ENCODE measurements at places on chromosomes 5 and 9.
A peak's percentile ranks its signal among the peaks of the same experiment; 100 is the strongest.

DNA sequence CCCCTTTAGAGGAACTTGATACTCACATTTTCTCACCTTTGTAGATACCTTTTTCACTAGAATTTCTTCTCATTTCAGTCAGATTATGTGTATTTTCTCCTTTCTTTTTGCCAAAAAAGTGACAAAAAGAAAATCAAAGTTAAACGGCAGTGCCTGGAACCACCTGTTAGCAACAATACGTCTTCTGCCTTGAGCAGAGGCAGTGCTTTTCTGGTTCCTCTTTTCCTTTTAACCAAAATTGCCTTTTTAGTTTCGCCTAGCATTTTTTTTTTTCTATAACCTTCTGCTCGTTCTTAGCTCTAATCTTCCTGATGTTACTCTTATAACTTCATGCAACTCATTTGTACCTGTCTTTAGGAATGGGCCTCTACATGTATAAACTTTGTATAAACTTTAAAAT is 26.1 kb downstream of the SMIM32 start:
- DNase-seq = no peak

DNA sequence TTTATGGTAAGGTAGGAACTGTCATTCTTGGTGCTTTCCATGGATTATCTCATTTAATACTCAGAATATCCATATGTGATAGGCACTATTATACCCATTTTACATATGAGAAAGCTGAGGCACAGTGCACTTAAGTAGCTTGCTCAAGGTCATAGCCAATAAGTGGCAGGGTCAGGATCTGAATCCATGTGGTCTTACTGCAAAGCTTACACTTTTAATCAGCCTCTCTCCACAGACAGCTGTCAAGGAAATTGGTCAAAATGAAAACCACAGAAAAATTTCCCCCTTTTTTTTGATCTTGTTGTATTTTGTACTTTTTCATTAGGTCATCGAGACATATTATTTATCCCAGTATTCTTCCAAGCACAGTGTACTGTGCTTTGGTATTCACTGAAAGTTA is 78.5 kb downstream of the ERCC6L2 start:
- DNase-seq = no peak

DNA sequence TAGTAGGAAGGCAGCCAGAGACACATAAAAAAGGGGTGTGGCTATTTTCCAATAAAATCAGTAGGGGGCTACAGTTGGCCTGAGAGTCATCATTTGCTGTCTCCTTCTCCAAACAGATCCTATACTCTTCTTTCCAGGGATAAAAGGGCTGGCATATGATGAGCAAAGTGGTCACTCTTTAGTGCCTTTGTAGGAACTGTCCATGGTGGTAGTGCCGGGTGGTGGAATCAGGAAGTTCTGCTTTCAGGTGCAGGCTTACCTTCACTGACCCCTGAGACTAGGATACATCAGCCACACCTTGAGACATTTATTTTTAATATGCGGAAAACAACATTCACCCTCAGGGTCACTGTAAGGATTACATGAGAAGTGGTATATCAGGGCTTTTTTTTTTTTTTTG is 80.8 kb downstream of the ASTN2 start:
- DNase-seq = no peak

GRCh38 chr5:172680921-172681320 is 39.9 kb downstream of the NEURL1B start:
- no peak for DNase-seq

- no peak for DNase-seq
These were observed 44.2 kb downstream of the SARDH start for GRCh38 chr9:133693703-133694529.

DNA sequence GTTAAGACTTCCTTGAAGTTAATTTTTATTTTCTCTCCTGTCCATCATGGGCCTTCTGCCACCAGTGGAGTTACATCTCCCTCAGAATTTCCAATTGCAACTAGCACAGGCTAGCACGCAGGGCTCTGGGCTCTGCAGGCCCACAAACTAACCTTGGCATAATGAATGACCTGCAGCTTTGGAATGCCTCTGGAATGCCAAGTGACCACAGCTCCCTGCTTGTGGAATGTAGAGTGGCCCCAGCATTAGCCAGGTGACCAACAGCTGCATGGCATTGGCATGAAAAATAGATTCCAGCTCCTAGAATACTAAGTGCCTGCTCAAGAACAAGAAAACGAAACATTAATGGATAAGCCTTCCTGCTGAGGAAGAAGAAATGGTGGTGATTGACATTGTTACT is 726.1 kb downstream of the BRINP1 start:
- DNase-seq = no peak

- DNase-seq = no peak
These were observed 4.5 kb downstream of the SNX30 start for GRCh38 chr9:112755016-112755427.

DNA sequence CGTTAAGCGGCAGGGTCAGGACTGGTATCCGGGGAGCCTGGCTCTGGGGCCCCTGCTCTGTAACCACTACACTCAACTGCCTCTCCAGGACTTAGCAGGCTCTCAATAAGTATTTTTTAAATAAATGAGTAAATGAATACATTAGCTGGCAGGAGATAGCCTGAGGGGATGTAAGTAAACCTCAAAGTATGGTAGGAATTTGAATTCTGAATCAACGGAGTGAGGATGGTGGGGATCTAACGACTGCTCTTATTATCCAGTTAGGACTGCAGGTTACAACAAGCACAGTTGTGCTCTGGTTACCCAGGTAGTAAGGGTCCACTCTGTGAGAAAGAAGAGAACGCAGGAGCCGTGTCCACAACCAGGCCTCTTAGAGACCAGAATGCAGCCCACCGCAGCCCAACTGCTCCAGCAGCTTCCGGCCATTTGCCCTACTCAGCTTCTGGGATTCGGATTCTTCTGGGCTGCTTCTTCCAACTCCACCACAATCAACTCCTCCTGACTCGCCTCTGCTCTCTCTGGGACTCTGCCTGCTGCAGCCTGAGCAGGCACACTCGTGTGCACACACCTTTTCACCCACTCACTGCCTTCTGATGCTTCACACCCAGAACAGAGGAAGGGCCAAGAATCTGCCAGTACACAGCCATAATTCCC is 52.6 kb downstream of the MED27 start:
- no peak for DNase-seq

GRCh38 chr5:160435532-160435931 is 13.9 kb downstream of the PTTG1 start:
- DNase-seq = no peak

- no peak for DNase-seq
These were observed 391.7 kb downstream of the ACTL7B start for GRCh38 chr9:108463932-108464606.

DNA sequence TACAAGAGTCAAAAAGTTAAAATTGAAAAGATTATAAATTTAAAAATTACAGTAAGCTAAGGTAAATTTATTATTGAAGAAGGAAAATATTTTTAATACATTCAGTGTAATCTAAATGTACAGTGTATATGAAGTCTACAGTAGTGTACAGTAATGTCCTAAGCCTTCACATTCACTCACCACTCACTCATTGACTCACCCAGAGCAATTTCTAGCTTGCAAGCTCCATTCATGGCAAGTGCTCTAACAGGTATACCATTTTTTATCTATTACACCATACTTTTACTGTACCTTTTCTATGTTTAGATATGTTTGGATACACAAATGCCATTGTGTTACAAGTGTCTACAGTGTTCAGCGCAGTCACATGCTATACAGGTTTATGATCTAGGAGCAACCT is 389.7 kb downstream of the RASEF start:
- DNase-seq = no peak

- peak; percentile 53 for DNase-seq
These were observed 70.0 kb downstream of the KLHL3 start for GRCh38 chr5:137665678-137666460.

DNA sequence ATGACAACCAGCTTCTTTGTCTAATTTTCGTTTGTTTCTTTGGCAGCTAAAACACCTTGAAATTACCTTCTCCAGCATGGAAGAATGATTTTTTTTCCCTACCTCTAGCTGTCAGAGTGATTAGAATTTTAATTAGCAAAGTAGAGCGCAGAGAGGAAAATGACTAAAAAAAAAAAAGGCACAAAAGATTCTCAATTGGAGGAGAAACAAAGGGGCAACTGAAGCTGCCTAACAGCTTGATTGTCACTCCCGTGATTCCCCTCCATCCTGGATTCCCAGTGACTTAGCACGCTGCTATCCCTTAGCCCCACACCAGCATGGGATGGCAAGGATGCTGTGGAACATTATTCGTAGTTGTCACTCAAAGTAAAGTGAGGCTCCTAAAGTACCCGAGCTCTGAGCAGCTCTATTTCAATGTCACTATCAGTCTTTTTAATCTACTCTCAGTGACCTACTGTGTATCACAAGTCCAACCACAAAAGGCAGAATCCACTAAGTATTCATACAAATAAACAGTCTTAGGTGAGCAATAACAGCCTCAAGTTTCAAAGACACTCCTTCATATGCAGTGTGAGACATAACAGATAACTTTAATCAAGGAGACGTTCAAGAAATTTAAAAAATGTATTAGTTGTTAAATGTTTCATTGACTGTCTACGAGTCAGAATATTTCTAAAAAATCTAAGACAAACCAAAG is 710.0 kb upstream of the GRAMD2B start:
- DNase-seq = no peak

DNA sequence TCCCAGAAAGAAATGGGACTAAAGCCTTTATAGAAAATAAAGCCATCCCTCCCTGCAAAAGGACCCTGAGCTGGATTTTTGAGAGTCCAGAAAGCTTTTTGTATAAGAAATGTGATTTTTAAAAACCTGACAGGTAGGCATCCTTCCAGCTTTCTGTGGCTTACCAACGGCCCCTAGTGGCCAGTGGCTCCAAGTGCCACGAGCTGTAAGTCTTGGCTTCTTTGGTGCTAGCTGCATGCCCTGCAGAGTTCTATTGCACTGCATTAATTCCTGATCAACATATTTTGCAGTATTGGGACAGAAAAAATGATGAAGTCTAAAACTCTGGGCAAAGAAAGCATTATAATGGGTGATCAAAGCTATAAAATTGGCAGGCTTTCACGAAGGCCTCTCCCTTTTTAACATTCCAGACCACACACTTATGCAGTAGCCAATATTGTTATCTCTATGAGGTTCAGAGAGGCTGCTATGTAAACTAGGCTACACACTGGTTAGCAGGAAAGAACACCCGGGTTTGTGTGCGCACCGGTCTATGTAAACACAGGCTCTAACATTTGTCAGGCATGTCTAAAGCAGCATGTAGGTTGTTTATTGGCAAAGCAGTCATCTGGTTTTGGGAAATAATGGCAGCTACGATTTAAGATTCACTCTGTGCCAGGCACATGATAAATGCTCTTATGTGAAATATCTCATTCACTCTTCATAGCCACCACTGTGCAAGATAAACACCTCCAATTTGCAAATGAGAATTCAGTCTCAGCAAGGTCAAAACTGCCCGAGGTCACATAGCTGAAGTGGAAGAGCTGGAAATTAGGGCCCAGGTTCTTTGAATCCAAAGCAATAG is 55.2 kb downstream of the NMUR2 start:
- DNase-seq = no peak

GRCh38 chr9:113514061-113514460 is 50.5 kb downstream of the RGS3 start:
- no peak for DNase-seq

DNA sequence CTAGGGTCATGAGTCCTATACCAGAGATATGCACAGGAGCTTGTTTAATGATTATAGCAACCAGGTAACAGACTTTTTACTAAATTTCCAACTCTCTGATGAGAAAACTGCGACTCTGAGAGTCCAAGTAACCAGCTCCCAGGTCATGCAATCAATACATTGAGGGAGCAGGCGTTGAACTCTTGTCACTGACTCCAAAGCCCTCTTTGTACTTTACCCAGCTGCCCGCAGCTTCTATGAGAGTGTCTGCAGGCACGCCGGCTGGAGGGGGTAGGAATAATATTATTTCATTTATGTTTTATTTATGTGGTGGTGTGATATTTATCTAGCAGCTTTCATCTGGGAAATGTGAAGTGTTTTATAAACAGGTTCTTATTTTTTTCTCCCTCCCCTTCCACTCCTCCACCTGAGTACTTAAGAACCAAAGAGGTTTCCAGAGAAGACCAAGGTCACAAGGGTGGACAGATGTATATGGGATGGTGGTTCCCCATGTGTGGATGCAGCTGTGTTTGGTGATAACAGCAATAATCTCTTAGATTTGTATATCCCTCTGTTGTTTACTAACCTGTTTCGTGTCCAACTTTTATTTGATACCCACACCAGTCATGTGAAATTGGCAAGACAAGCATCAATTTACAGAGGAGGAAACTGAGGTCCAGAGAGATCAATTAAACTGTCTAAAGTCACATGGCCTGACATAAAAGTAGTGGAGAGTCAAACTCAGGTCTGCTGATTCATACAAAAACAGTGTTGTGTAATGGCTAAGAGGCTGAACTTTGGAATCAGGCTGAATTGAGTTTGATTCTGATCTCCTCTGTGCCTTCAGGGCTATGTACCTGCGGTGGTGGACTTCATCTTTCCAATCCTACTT is 140.2 kb upstream of the TRIM32 start:
- DNase-seq = no peak

DNA sequence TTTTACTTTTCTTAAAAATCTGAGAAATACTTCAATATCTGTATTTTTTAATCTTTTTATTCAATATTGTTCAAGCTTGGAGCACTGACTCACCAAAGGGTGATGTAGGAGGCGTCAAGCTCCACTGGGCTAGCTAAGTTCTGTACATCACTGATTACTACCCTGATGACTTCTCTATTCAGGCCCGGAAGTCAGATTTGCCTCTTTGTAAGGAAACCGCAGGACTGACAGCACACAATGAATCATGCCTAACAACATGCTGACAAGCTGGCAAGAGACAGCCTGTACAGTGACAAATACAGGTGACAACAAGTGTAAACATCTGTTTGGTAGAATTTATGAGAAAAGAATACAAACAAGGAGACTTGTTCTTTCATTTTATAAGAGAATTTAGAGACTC is 627.9 kb upstream of the RORB start:
- no peak for DNase-seq

GRCh38 chr9:68619636-68620035 is 79.0 kb upstream of the TMEM252 start:
- no peak for DNase-seq

- DNase-seq = no peak
These were observed 971 bp downstream of the TMEM267 start for GRCh38 chr5:43482490-43483297.

GRCh38 chr9:136339173-136339957 is 12.0 kb downstream of the GPSM1 start:
- DNase-seq = no peak

DNA sequence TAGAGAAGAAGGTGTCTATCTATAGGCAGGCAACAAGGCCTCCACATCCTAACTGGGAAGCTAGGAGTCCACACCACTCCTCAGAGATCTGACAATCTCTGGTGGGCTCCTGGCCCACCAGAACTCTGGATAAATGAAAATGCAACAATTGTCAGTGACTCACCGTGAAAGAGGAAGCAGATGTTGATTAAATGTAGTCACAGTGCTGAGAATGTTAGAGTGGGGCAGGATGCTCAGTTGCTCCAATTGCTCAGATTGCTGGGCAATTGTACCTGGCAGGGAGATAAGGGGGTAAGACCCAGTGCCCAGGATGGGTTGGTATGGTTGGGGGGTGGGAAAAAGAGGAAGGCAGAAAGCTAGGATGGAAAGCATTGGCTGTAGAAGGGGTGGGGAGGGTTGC is 4.3 kb downstream of the CCL19 start:
- DNase-seq = no peak

All from T-helper 1 cell (primary cell).